ENCODE measurements at places on chromosomes 7 and 10. TPM values are rescaled to one million over a fixed set of nuclear protein-coding genes. Genes with fewer than 3 reads are reported as not detected.

CCNY gene
- 25.7 TPM for total RNA-seq

TEX47 gene
- not detected for total RNA-seq

DNA sequence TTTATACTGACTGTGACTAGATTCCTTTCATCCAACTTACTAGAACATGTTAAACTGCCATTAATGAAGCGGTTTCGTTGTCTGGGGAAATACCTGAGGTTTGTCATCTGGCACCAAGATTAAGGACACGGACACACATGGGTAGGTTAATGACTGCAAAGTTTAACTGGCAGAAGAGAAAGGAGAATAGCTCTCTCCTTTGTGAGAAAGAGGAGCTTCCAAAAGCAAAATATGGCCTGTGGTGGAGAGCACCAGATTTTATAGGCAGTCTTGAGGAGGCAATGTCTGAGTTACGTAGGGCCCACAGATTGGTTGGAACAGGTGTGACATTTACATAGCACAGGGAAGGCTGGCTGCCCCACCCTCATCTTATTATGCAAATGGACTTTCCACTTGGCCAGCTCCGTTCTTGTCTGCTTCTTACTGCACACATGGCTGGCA, 1193.0 kb upstream of the CELF2 start:
- no peak for DNase-seq

DNA sequence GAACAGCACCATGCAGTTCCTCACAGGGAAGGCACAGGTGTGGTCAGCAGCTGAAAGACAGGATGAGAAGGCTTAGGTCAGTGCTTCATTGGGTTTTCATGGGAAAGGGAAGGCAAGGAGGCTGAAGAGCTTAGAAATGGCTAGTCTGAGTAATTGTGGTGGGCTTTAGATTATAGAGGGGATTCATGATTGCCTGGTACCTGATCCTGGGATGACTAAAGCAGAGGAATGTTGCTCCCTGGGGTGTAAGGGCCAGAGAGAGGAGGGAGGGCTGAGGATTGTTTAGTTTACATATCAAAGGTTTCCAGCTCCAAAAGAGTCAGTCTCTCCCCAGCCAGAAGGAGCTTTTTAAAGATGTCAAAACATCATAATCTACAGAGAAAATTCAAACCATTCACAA, 396.3 kb upstream of the POM121L12 start:
- no peak for DNase-seq

SMARCD3 gene
- total RNA-seq: 55.5 TPM

DNA sequence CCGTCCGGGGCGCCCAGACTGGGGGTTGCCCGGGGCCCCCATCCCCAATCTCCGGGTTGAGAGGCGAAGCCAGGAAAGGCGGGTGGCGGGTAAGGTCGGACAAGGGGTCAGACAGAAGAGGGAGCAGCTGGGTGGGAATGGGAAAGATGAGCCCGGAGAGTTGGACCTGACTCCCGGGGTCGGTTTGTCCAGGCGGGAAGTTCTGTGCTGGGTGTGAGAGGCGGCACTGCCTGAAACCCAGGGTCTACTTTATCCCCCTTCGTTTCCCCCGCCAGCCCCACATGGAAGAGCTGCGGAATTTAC, 675 bp downstream of the SLC4A2 start:
- no peak for DNase-seq

PPP1R3C gene
- total RNA-seq: 3.3 TPM

DNA sequence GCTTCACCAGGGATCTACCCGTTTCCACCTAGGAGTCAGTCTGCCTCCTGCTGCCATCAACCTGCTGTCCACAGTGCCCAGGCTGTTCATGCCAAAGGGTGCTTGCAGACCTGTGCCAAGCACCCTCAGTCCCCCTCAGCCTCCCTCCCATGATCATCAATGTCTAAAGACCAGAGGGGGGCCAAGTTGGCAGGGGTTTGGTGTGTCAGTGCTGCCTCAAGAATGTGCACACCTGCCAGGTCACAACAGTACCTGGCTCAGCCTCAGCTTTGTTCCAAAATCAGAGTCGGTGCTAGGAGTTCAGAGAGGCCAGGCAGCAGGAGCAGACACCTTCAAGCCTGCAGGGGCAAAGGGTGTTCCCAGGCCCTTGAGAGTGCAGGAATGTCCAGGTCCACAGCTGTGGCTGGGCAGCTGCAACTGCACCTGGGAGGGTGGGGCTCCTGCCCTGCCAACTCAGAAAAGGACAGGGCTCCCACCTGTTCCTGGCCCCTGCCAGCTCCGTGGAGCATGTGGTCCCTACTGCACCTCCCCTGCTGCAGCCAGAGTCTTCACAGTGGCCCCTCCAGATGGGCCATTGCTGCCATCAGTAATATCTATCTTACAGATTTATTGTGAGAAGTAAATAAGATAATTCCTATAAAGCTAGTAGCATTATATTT, 219.5 kb downstream of the POLR1F start:
- no peak for DNase-seq

GRCh38 chr10:79055100-79055782, 13.5 kb upstream of the ZMIZ1 start:
- no peak for DNase-seq
